ENCODE measurements at places on chromosomes 12 and 14.

DNA sequence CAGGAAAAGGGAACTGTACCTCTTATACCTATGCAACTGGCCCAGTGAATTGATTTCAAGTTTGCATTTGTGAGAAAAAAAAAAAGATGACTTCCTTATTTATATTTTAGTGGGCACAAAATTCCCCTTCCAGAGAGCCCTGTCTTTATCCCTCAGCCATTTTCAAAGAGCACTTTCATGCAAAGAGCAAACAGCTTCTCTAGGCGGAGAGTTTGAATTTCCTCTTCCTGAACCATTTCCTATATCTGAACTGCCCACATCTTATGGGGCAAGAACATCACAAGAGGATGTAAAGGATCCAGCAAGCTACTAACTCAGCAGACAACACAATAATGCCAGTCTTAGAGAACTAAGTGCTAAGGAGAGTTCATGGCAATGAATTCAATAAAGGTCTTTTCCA, 22.3 kb upstream of the PLXNC1 start:
- no peak for DNase-seq

DNA sequence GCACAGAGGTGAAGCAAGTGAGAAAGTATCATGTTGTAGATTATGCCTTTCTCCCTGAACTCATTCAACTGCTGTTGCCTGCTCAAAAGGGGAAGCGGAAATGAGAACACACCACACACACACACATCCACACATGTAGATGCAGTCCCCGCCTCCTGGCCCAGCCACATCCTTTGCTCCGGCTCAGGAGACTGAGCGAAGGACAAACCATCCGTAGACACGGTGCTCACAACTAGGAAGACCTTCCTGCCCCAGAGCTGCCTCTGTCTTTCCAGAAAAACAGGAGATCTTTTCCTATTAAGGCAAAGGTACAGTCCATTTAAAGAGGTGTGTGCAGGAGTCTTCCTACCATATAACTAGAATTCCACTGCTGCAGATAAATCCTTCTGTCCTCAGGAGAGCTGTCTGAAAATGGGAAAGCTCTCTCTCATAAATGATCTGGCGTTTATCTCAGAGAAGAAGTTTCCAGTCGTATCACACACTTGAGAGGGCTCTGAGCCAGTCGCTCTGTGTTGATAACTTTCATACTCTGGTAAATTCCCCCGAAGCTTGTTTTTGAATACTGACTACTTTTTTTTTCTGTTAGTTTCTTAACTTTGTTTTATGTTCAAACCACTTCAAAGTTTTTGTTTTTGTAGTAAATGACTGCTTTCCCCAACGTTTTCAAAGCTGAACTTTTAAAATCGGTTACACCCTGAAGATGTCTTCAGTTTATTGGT, at the start of gene TESPA1:
TSS of gene TESPA1 (minus strand) at position 105 of the 719 bp plus-strand sequence. CDS start 10,200 bp downstream, outside the sequence.
- peak; percentile 75 for DNase-seq

GRCh38 chr14:91606851-91607250, 96.7 kb upstream of the PPP4R3A start:
- DNase-seq = no peak

- no peak for DNase-seq
These were observed 44.9 kb downstream of the SYNE2 start for GRCh38 chr14:63897721-63898163.

- no peak for DNase-seq
These were observed 65.9 kb downstream of the PHLDA1 start for GRCh38 chr12:75965661-75966060.

- DNase-seq = no peak
These were observed 2.3 kb downstream of the DGKA start for GRCh38 chr12:55933169-55933798.

- no peak for DNase-seq
These were observed 1.3 kb downstream of the RNASE6 start for GRCh38 chr14:20782280-20782890.

DNA sequence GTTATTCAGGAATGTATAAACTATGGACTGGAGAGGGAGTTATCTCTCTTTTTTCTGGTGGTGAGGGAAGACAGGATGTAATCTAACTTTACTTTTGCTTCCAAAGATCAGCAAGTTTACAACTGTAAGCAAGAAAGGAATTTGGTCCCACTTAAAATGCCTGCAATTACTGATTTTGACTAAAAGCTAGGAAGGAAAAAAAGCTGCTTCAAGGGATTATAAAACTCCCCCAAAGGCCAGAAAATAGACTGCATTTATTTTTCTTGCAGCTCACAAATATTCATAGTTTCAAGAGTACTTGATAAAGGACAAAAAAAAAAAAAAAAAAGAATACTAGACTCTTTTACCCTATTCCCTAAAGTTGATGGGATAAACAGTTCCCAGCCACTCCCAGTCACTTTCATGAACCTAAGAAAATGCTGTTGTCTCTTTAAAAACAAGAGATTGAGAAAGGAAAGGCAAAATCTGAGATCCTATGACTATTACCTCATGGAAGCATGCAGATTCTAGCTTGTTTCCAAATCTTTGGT, 128.7 kb upstream of the BMP4 start:
- no peak for DNase-seq

GRCh38 chr12:87427770-87428169, 601.4 kb downstream of the C12orf50 start:
- DNase-seq = no peak

DNA sequence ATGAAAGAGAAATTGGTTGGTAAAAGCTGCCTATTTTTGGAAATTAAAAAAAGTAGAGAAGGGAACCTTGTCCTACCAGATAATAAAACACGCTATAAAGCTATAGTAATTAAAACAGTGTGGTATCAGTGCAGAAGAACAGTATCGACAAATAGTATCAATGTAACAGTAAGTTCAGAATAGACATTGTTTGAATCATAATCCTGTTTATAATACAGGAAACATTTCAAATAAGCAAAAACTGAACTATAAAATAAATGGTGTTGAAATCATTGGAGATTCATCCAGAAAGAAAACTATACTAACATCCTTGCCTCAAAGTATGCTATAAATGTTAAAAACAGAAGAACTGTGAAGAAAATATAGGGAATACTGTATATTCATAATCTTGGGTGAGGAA, 54.2 kb upstream of the NAP1L1 start:
- no peak for DNase-seq

GRCh38 chr14:103688906-103689902, 26.0 kb downstream of the XRCC3 start:
- DNase-seq = no peak

- no peak for DNase-seq
These were observed 47.7 kb downstream of the CIT start for GRCh38 chr12:119829439-119829838.

GRCh38 chr12:28710882-28711281, 438.2 kb upstream of the FAR2 start:
- DNase-seq = no peak

GRCh38 chr12:130526813-130527212, 189.1 kb downstream of the PIWIL1 start:
- no peak for DNase-seq

- peak; percentile 31 for DNase-seq
These were observed 1.1 kb downstream of the ETV6 start for GRCh38 chr12:11650286-11651281.

GRCh38 chr12:19186722-19187661, 57.5 kb downstream of the PLEKHA5 start:
- no peak for DNase-seq

- no peak for DNase-seq
These were observed 19.0 kb downstream of the PRPF40B start for GRCh38 chr12:49642370-49642802.

DNA sequence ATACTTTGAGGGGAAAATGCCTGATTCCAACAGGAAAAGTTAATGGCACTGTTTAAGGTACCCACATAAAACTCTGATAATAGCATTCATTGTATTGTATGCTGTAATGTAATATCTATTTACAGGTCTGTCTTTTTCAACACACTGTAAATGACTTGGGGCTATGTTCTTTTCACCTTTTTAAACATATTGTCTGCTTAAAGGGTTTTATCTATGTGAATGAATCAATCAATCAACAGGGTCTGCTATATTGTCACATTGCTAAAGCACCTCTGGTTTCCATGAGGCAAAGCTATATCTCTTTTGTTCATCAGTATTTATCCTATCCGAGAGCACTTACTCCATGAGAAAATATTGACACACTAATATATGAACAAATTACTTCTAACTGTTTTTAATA, 288.0 kb downstream of the SLC6A15 start:
- no peak for DNase-seq

DNA sequence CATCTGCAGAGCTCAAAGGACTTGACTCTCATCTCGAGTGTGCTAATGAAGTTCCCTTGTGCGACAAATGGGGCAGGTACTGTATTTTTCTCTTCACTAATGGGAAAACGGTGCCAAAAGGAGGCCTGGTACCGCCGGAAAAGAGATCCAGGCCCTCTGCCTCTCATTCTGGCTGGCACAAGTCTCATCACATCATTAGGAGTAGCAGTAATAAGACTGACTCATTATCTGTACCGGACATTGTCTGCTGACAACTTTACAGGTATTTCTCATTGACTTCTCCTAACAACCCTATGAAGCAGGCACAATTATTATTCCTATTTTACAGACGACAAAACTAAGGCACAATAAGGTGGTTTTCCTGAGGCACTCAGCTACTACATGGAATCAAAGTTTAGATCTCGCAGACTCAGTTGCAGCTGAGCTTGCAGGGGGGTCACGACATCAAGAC, 668 bp downstream of the APPL2 start:
- DNase-seq = no peak

DNA sequence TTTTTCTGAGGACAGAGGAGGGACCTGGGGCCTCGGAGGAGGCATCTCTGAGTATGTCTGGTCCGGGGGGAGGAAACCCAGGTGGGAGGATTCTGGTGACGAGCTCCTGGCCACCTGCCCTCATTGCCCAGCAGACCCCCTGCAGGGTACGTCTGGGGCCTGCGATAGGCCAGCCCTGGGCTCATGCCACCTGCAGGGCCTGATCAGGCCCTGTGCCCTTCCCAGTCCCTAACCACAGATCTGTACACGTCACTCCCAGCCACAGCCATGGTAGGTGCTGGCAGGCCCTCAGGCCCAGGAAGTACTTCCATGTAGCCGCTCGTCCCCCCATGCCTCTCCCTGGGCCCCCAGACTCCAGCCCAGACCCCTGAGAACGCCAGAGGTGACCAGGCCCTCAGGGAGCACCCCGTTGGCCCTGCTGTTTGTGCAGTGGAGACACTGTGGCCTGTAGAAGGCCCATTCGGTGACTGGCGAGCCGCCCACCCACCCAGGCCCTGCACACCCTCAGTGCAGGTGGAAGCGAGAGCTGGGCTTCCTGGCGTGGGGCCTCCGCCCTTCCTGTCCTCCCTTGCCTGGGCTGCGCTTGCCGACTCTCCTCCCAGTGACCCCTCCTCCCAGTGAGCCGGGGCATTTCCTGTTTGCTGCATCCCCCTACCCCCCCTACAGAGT, 5.7 kb downstream of the INF2 start:
- DNase-seq = no peak

- DNase-seq = no peak
These were observed 32.0 kb upstream of the CCDC60 start for GRCh38 chr12:119302451-119303080.

GRCh38 chr14:102481791-102482238, 27.8 kb downstream of the ANKRD9 start:
- no peak for DNase-seq

DNA sequence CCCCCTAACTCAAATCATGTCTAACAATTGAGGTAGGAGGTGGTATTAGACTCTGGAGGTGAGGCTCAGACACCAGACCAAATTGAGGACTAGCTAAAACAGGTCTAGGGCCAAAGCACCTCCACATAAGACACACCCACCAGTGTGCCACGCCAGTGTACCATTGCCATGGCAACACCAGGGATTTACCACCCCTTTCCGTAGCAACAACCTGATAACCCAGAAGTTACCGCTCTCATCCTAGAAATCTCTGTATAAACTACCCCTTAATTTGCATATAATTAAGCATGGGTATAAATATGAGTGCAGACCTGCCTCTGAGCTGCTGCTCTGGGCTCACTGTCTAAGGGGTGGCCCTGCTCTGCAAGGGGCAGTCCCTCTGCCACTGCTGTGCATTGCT, 57.4 kb upstream of the PPP2R5C start:
- DNase-seq = no peak

DNA sequence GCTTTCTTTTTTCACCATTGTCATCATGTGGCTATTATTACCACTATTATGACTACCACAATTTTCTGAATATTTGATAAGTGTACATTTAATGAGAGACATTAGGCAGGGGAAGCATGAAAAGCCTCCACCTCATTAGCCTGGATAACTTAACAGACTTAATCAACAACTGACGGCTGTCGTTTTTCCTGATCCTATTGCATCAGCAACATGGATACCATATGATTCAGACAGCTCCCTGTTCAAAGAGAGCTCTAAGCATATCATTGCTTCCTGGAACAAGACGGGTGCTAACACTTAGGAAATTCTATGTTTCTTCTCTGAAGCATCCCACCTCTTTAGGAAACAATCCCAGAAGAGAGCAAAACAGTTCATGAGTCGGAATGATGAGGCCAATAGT, 765.2 kb downstream of the NOVA1 start:
- no peak for DNase-seq

- no peak for DNase-seq
These were observed 16.9 kb upstream of the PPP4R4 start for GRCh38 chr14:94157197-94157596.

GRCh38 chr14:41404126-41404525, 202.6 kb upstream of the LRFN5 start:
- no peak for DNase-seq

DNA sequence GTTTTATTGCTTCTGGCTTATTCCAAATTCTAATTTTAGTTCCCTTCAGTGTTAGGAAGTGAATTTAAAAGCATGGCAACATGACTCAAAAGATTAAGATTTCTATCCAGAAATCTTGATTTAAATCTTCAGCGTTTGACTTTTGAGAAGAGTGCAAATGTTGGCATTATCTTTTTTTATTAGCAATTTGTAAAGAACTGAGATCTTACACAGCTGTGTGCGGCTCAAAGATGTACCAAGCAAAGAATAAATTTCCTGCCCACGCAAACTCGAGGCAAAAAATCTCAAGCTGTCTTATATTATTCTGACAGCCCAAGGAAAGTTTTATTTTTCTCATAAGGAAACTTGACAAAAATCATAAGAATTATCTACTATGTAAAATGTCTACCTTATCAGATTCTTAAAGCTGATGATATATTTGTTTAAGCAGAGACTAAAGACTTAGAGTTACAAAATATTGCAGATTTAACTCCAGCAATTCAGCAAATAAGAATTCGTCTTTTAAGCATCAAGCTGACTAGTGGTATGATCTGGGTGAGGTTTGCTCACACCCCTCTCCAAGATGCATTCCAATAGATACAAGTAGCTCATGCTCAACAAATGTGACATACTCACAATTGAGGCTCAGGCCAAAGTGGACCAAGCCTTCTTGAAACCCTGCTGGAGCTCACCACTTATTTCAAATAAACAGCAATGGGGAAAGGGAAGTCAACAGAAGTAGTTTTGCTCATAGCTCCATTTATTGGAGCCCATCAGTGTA, 47.4 kb upstream of the POC1B start:
- DNase-seq = no peak

GRCh38 chr12:107488666-107489065, 196.9 kb upstream of the PWP1 start:
- no peak for DNase-seq

DNA sequence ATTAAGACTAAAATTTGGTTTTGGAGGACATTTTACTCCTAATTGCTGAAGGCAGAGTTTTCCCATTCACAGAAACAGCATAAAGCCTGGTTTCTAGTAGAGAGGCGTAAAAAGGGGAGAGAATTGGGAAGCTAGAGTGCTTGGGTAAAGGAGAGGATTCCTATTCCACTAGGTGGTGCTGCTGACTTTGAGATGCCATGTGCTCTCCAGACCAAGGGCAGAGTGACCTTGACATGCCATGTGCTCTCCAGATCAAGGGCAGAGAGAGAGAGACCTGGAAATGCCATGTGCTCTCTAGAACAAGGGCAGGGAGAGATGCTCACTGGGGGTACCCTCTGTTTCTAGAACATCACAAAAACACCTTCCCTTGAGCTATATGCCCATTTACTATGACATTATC, 176.2 kb upstream of the PDZRN4 start:
- DNase-seq = no peak

All from activated T-cell treated with anti-CD3 and anti-CD28 coated beads for 4 hours (primary cell).